ENCODE measurements at places on chromosomes 12 and 14.
A peak's percentile ranks its signal among the peaks of the same experiment; 100 is the strongest.

GRCh38 chr12:105462831-105463230, 132.3 kb downstream of the C12orf75 start:
- DNase-seq: no peak

- no peak for DNase-seq
These were observed 62.7 kb downstream of the TTC6 start for GRCh38 chr14:37658156-37658555.

- DNase-seq: no peak
These were observed 27.1 kb upstream of the GPHB5 start for GRCh38 chr14:63345826-63346225.

- no peak for DNase-seq
These were observed 25.2 kb downstream of the G2E3 start for GRCh38 chr14:30584058-30584630.

GRCh38 chr12:16685107-16685506, 79.1 kb upstream of the LMO3 start:
- no peak for DNase-seq

DNA sequence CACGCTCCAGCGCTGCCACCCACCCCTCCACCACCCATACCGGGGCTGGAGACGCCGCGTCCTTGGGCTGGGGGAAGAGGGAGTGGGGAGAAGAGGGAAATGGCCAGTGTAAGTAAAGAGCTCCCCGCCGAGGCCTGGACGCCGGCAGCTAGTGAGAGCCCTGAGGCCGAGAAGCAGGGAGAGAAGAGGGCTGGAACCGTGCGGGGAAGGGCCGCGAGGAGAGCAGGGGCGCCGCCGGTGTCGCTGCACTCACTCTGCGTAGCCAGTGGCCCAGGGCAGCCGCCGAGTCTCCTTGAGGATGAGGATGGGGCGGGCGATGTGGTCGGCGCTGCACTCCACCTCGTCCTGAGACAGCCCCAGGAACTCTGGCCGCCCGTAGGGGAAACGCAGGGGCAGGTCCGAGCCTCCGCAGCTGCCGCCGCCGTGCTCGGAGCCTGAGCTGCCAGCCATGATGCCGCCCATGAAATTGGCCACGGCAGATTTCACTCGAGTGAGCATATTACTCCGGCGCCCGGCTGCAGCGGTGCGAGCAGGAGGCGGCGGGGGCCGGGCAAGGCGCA, 631 bp downstream of the PPM1H start:
- DNase-seq: peak; percentile 38

DNA sequence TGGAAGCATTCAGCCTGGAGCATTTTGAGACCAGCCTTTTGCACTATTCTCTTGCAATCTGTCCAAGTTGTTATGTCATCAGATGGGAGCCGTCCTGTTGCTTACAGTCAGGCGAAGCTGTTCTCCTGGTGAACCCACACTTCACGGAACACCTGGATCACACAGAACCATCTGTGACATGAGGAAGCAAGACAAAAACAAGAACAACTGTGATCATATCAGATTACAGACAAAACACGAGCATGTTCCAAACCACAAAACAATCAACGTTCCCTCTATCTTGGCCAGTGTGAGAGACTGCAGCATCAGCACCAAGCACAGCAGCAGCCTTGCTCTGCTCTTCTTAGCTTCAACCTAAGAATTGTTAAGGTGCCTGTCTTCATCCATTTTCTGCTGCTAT, 180.5 kb upstream of the SFSWAP start:
- DNase-seq: no peak

- peak; percentile 27 for DNase-seq
These were observed 64.2 kb downstream of the ELK3 start for GRCh38 chr12:96258104-96258961.

DNA sequence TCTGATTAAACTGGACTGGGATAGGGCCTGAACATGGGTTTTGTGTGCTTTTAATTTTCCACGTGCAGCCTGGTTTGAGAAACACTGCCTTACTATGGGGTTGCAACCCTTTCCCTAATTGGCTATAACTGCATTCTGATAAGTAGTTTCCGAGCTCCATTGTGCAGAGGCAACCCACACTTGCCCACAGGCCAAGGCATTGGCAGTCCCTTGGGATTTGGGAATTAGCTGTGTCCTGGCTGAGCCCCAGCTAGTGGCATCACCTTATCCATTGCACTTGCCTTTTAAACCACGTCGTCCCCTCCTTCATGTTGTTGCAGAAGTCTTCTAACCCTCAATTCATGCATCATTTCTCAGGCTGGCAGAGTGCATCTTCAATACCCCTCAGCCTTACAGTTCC, 10.2 kb downstream of the VCPKMT start:
- DNase-seq: no peak

DNA sequence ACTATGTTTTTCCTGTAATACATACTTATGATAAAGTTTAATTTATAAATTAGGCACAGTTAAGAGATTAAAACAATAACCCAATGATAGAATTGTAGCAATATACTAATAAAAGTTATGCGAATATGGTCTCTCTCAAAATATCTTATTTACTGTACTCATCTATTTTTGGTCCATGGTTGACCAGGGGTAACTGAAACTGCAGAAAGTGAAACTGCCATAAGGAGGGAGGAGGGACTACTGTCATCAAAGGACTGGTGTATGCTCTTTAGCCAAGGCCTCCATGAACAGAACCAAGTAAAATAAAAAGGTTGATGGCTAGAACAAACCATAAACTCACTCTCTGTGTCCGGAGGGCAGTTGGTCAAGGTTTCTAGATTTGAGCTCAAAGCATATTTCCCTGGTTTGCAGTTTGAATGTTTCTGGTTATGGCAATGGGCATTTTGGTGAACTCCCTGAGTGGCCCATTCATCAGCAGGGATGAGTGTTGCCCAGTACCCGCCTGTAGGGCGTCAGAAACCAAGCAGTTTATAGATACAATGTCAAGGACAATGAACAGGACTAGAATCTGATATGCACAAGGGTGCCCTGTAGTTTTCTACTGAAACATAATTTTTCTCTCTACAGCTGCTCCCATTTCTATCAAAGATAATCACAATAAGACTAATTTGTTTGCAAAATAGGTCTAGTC, 19.8 kb downstream of the LEMD3 start:
- no peak for DNase-seq

DNA sequence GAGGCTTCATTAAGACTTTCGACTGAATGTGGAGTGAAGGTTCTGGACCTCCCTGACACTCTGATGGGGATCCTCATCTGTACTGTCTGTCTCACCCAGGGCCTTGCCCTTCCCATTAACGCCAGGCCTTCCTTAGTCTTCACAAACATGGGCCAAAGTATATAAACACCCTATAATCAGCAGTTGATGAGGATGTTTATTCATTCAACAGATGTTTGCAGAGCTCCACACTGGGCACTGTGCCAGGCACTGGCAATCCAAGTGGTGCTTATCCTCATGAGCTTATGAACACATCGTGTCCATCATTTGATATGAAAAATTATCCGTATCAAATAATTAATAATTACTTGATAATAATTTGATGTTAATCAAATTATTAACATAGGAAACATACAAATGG, 454.4 kb downstream of the FUT8 start:
- DNase-seq: no peak

DNA sequence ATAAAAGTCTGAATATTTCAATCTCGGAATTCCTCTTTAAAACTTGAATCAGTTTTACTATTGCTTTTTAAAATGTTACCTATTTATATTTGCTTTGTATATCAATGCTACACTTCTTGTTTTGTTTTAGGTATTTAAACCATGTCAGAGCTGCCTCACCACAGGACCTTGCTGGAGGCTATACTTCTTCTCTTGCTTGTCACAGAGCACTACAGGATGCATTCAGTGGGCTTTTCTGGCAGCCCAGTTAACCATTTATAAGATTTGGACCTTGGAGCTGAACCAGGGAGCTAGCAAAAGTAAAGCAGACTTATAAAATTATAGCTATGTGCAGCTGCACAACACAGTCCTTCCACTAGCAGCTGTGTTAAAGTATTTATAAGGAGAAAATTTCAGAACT, 12.8 kb downstream of the TRMT5 start:
- DNase-seq: no peak

DNA sequence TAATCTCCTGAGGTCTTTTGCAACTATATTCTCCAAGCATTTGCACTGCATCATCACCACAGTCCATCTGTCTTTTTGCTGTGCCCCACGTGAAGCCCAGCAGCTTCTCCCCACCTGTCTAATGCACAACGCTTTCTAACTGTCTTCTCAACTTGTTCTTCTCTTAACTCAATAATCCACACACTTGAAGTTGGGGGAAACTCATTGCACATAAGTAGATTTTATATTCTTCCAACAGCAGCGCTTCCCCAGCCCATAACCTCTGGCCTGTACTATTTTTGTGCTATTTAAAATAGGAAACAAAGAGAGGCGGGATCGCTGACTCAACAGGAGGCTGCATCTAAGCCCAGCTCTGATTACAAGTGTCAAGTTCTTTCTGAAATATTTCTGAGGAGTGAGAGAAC, 226.7 kb downstream of the GXYLT1 start:
- no peak for DNase-seq
